Breast epithelium (tissue), 4 donors: ENCODE measurements at places on chromosomes 12 and 14.

GRCh38 chr12:76680940-76681339 lies 83.0 kb upstream of the ZDHHC17 start:
- no peak for DNase-seq

DNA sequence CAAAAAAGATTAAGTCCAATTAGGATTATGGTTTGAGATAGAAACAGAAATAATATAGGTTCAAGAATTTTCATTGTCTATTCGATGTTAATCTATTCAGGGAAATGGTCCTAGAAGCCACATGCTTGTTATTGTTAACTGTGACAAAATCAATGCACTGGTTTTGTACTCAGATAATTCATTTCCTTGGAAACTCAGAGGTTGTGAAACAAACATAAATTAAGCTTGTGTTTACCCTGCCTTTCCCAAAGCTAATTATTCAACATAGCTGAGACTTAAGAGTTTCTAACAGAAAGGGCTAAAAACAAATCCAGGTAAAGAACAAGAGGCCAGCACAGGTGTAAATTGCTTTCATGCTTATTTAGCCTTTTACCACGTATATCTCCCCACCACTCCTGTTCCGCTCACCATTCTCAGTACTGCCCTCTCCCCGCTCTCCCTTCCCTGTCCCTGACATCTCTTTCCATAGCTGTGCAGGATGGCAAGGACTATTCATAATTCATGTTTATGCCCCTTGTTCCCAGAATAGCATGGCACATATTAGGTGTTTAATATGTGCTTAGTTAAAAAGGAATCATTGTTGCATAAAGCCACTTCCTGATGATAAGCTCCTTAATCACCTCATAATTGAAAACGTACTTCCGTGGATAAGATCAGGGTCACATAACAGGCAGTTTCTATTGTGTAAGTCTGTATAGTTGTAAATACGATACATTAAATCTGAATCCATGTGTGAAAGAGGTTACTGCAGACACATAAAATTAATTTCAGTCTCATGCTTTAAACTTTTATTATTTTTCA lies 131.8 kb upstream of the USP15 start:
- no peak for DNase-seq

DNA sequence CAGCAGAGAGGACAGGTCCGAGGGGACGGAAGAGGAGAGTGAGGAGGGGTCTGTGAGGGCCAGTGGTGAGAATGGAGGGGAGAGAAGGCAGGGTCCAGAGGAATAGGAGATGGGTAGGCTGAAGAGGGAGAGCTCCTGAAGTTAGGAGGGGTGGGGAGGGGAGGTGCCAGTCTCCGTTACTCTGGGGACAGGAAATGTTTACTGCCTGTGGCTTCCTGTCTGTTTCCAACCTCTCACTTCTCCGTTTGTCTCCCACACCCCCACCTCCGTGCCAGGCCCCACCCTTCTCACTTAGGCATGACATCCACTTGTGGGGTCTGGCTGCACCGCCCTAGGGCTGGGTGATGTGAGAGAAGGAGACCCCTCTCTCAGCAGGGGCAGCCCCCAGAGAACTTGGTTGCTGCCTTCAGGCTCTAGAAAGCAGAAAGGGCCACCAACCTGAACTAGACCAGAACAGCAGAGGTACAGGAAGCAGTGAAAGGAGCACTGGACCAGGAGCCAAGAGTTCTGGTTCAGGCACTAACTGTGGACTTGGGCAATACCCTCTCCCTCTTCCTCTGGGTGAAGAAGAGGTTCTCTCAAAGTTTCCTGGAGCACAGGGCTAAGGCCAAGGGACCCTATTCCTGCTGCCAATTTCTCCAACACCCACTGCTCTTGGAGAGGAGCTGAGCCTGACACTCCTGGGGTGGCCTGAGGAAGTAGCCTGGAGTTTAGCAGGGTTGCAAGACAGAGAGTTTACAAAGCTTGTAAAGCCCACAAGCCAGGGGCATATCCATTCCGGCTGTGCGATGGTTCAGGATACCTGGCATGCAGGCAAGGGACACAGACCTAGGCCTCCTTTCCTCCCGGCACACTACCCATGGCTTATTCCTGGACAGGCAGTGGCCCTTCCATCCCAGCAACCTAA lies 5.5 kb downstream of the ITGA5 start:
- no peak for DNase-seq

DNA sequence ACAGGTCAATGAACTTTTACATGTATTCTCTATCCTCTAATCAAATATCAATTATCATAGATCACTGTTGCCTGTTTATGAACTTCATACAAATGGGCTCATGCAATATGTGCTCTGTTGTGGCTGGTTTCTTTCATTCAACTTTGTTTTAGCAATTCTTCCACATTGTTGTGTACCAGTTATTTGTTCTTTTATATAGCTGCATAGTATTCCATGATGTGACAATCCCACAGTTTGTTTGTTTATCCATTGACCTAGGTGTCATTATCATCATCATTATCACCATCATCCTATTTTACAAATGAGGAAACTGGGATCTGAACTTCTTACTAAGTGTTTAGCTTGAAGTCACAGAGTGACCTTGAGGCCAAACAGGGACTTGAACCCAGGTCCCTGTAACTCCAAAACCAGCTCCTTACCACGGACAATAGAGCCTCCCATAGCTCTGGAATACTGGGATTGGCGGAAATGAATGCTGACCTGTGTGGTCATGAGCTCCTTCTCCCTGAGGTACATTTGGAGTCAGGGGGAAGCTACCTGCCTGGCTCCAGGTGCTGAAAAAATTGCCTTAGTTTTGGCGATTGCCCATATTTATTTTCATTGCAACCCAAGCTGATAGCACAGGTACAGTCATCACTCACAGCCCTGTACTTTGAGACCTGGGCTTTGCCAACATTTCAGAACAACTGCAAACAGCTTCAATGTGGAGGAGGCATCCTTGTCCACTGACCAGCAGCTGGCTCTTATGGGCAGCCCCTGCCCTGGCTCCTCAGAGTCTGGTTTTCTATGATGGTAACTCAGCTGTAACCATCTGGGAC lies 9.2 kb downstream of the ZFP36L1 start:
- peak; percentile 13 for DNase-seq

GRCh38 chr12:30880061-30880460 lies 46.5 kb upstream of the TSPAN11 start:
- no peak for DNase-seq

GRCh38 chr14:36243183-36243582 lies 66.7 kb upstream of the PTCSC3 start:
- DNase-seq, result no peak
